Stimulated activated CD4-positive, alpha-beta T cell treated with anti-CD3 and anti-CD28 coated beads, Interleukin-1b, Interleukin-23, amount 100 ng/mL, for 1 hour (primary cell): ENCODE measurements at places on chromosomes 5 and 9.

DNA sequence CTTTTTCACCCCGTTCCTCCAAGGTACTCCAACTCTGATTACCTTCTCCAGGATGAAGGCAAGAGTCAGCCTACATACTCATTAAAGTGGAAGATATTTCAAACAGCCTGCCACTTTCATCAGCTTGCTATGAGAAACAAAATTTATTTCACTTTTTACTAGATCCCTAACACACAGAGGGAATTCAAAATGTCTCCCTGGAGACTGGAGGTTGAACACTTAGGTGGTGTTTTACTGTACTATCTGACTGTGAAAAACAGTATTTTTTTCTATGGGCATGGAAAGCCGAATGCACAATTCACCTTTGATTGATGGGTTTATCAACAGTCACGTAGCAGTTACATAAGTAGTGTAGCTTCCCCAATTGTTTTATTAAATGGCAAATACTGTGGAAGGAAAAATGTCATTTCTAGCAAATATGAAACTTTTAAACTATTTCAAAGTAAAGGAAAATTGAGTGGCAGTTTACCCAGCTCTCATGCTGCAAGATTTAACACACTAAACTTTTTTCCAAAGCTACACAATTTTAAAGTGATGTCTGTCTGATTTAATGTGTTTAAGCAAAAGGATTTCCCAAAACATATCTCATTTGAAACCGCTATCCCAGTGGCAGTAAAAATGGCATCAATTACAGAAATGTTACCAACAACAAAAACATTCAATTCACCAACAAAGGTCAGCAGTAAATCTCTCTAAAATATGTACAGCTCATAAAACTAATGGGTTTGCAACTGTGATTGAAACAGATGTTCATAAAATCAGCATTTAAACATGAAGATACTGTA is 125.0 kb upstream of the TLE4 start:
- no peak for DNase-seq

- no peak for DNase-seq
Measured at GRCh38 chr5:133292300-133292699, 240.5 kb downstream of the HSPA4 start.

- DNase-seq, result no peak
Measured at GRCh38 chr9:95073042-95073607, 244.4 kb downstream of the FANCC start.

DNA sequence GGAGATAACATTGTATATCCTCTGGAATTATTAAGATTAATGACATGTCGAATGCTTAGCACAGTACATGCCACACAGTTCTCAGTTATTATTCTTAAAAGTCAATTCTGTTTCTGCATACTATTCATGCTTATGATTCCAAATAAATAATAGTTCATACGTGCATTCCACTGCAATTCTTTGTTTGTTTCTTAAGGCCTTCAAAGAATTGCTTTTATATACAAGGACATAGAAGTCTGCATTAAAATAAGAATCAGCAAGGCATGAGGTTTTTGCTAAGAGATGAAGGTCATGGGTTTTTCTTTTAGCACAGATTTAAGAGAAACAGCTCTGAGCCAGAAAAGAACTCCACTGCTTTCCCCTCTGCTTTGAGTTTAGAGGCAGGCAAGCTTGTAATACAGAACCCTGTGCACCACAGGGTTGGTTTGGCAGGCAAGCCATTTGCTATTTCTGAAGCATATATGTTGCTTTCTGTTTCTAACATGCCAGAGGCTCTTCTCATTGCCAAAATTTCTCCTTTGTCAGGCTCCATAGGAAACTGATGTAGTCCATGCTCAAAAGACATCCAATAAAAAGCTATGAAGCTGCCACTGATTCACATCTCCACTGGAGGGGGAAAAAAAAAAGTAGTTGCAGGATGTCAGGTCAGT is 420.6 kb upstream of the TYRP1 start:
- no peak for DNase-seq

DNA sequence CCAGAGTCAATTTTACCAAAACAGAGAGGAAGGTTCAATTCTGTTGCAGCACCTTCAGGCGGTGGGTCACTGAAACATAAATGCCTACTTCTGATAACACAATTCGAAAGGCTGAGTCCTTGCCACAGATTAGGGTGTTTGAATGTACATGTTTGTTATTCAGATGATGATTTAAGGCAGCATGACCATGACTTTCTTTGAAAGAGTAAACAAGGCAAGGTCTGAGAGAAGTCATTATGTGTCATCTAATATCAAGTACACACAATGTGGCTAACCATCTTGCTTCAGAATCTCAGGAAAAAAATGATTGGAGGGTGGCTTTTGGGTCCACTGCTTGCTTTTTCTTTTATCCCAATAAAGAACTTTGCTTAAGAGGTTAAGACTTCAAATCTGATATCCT is 457.5 kb downstream of the TAF11L14 start:
- DNase-seq, result no peak

DNA sequence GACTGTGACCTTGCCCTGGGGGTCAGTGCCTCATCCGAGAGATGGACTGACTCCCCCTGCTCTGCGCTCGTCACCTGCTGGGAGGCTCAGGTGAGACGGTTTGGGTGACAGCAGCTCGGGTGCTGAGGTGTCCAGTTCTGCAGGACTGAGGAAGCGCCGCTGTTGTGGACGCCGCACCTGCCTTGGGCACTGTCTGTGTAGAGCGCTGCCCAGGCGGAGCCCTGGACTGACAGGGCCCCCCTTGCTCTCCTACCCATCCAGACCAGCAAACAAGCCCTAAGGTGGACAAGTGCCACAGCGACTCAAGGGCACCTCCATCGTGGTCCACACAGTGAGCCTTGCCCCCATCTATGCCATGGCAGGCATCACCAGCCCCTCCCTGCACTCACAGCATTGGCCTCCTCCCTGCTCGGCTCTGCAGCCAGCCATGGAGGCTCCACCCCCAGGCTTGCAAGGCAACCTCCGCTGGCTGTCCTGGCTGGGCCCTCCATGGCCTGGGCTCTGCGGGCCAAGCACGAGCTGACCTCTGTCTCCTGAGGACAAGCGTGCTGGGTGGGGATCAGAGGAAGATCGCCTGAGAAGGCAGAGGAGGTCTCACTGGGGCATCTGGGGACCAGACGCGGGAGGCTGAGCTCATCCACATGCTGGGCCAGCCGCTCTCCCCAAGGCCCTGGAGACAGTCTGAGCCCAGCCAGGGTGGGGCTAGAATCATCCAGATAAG is 87.1 kb upstream of the COL5A1 start:
- no peak for DNase-seq

- DNase-seq, result no peak
Measured at GRCh38 chr9:104247899-104248460, 153.9 kb downstream of the SMC2 start.

GRCh38 chr9:24051587-24051986 is 225.5 kb upstream of the ELAVL2 start:
- no peak for DNase-seq

GRCh38 chr5:122977319-122977718 is 59.2 kb downstream of the PPIC start:
- no peak for DNase-seq

DNA sequence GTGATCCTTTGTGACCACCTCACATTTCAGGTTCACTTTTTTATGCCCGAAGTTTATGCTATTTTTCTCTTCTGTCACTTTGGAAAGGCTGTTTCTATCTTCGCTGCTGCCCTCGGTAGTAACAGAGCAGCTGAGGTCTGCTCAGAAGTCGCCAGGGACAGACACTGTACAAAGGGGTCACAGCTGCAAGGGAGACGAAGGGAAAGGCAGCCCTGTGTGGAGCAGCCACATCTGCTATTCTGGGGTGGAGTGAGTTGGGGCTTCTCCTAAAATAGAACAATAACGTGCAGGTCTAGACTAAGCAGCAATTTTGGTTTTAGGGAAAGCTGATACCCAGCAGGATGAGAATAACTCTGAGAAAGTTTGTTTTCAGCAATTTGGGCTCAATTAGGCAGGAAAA is 72.5 kb downstream of the ACTL7B start:
- no peak for DNase-seq

DNA sequence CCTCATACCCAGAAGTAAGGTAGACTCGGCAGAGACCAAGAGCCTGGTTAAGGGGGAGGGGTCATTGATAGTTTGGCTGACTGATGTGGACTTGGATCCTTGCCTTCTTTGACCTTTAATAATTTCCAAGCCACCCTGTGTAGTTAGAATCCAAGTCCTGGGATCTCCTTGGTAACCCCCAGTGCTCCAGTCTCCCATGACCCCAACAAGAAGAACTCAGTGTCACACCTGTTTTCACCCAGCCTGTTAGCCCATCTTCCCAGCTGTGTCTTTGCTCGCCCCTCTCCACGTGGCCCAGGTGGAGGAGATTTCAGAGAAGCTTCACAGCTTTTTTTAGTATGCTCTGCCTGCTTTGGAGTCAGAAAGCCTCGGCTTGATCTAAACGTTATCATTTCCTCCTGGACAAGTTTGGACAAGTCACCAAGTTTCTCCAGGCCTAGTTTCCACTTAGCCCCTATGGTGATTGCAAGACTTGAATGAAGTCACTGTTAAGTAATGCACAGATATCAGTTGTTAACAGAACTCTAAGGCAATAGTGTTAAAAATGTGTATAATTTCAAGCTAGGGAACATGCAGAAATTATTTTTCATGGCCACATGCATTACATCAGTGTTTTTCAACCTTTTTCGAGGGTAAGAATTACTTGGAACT is 170.0 kb downstream of the TMEM38B start:
- no peak for DNase-seq

DNA sequence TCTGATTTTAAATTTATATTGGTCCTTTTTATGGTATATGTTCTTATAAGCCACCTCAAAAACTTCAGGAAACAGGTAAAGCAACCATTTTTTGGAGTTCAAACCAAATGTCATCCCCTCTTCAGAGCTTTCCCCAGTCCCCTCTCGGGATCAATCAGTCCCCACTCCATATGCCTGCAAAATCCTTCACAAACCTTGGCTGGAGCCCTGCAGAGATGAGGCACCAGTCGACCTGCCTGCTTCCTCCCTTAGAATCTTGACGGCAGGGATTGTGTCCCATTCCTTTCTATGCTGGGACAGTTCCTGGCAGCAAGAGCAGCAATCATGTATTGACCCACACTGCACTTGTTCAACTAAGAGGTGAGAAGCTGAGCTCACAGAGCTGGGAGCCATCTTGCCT is 22.6 kb downstream of the B4GALT1 start:
- no peak for DNase-seq

GRCh38 chr9:15133488-15133887 is 173.5 kb downstream of the TTC39B start:
- no peak for DNase-seq

- DNase-seq, result no peak
Measured at GRCh38 chr5:5192681-5193080, 52.6 kb downstream of the ADAMTS16 start.

DNA sequence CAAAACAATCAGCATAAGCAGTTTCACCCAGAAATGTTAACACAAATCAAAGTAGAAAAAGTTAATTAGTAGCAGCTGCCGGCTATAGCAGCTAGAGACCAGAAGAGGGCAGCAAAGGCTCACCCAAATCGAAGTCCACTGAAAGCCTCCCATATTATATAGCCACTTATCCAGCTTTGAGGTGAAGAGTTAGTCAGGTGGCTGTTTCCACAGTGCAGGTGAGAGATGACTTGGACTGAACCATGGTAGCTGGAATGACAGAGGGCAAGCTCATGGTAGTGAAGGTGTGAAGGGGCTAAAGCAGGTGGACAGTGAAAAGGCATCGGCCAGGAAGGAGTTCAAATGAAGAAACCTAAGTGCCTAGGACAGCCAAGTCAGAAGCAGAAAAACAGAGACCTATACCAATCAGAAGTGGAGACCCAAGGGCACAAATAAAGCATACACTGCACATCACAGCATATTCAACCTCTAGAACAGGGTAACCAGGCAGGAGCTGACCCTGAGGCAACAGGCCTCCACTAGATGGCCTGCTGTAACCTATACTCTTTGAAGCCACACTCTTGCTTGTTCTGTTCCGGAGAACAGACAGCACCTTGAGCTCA is 7.2 kb upstream of the RNF38 start:
- peak; percentile 26 for DNase-seq

GRCh38 chr9:136902259-136902821 is 16.0 kb downstream of the TRAF2 start:
- DNase-seq, result peak; percentile 75

- no peak for DNase-seq
Measured at GRCh38 chr9:106526716-106527204, 336.2 kb upstream of the ZNF462 start.
